ENCODE measurements at places on chromosomes 2 and 18.

GRCh38 chr2:152924722-152925121 lies 206.3 kb downstream of the ARL6IP6 start:
- DNase-seq: no peak

DNA sequence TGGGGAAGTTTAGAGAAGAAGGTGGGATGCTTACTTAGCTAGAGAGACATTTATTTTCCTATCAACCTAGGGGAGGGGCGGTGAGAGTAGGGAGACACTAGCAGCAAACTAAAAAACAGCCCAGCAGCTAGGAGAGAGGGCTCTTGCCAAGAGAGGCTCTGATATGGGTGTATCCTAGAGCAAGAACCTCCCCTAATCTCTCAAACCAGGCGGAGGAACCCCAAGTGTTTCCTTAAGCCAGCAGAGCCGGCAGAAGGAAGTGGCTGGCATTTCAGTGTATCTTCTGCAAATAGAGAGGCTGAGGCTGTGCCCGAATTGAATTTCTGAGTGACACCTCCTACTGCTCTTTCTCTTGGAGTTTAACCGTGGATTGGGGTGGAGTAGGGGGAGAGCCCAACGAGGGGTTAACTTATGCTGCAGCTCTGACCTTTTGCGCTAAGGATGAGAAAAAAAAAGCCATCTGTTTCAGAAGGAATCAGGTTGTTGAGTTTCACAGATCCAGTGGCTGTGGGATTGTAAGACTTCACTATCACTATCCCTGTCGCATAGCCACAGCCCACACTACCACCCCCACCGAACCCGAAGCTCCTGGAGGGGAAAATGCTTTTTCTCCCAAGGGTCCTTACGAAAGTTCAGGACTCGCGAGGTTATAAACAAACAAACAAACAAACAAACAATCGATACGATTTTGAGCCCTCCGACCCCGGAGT lies 1.4 kb downstream of the ST8SIA5 start:
- peak; percentile 61 for DNase-seq

DNA sequence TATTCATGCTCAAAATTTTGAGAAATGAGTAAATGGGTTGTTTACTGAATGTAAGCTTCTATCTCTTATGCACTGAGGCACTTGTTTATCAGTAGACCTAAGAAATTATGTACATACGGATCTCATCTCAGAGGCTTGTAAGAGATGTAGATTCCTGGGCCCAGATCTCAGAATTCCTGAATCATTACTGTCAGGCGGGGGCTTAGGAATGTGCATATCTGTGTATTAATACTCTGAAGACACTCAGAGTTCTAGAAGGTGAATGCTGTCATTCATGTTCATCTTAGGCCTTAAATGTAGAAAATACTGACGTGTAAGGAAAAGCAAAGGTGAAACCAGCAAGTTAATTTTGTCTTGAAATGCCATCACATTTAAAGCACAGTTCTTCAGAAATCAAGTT lies 169.6 kb downstream of the FMNL2 start:
- DNase-seq: no peak

GRCh38 chr2:144526831-144527230 lies 6.9 kb upstream of the ZEB2 start:
- DNase-seq: no peak

Measured in anterior cingulate cortex (tissue), 58 donors.